Metanephros (tissue), 2 donors: ENCODE measurements at places on chromosomes 3 and 15. TPM values are rescaled to one million over a fixed set of nuclear protein-coding genes. Genes with fewer than 3 reads are reported as not detected.

The ZKSCAN7 gene
- 16.3 TPM for total RNA-seq

The RBP2 gene
- not detected for total RNA-seq

The ANKRD63 gene
- 0.58 TPM for total RNA-seq

The GALK2 gene
- total RNA-seq = 55.4 TPM

The GOLGA8R gene
- total RNA-seq = 8.2 TPM

The DGKG gene
- total RNA-seq = 2.3 TPM

The GATA2 gene
- 45.6 TPM for total RNA-seq

The FAM227B gene
- 16.6 TPM for total RNA-seq
